Pons (tissue), 1 donor: ENCODE measurements at places on chromosomes 13 and 19.

DNA sequence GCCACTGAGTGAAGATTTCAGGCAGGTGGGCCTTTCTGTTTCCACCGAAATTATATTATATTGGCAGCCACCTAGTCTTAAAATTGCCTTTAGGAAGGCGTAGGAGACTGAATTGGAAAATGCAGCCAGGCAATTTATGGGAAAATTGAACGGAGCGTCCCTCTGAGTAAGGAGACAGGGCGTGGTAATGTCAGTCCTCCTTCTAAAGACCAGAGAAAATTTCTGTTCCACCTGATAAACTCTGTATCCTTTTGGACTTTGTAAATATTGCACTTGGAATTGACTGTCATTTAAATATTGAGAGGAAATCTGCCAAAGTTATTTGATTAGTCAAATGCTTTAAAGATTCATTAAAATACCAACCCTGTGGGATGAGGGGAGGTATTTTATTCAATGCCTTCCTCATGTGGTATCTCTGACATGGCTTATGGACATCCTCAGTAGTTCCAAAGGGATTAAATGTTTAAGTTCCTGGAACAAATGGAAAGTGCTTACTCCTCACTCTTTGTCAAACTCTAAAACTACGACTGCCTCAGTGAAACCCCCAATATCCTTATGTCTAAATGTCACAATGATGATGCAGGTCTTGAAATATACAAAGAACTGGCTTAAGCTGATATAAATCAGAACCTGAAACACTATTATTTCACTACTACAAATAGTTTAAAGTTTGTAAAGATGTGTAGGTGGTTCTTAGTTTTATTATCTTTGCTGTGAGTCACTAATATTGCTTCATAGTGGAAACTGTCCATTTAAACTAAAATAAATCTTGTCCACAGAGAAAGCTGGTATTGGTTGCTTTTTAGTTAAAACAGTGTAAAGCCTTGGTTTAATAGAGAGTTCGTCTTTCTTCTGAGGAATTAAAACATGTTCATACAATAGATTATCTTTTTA lies 203.2 kb downstream of the FGF14 start:
- DNase-seq: no peak

GRCh38 chr13:51266642-51267041 lies 44.4 kb downstream of the FAM124A start:
- peak; percentile 87 for DNase-seq

- DNase-seq: peak; percentile 53
These were observed 68.6 kb downstream of the RASA3 start for GRCh38 chr13:114063545-114064449.

- no peak for DNase-seq
These were observed 26.5 kb downstream of the PIP5K1C start for GRCh38 chr19:3673506-3674439.

GRCh38 chr13:72805676-72806346 lies 23.9 kb downstream of the PIBF1 start:
- no peak for DNase-seq

- no peak for DNase-seq
These were observed 18.8 kb downstream of the TMEM143 start for GRCh38 chr19:48344892-48345291.

- DNase-seq: no peak
These were observed 24.9 kb upstream of the DPP9 start for GRCh38 chr19:4748589-4748988.

DNA sequence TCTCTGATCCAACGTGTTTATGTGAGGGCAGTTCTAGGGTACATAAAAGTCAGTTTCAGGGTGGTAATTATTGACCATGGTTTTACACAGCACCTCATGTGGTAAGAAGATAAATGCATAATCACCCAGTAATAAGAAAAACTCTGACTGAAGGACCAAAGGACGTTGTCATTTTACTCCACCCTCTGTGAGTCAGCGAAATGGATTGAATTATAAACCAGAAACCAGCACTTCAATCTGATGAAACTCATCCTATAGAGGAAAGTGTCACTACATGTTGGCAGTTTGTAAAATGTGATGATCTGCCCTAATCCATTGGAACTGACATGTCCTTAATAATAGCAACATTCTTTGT lies 406.8 kb downstream of the KLF5 start:
- no peak for DNase-seq

- no peak for DNase-seq
These were observed 49.0 kb upstream of the OXGR1 start for GRCh38 chr13:97043302-97043701.

GRCh38 chr13:50543782-50544181 lies 299.7 kb downstream of the DLEU7 start:
- peak; percentile 37 for DNase-seq

GRCh38 chr19:31498781-31499180 lies 149.5 kb upstream of the TSHZ3 start:
- DNase-seq: no peak

- DNase-seq: no peak
These were observed 22.8 kb upstream of the UPF3A start for GRCh38 chr13:114258589-114258988.

GRCh38 chr19:50992666-50993035 lies 8.8 kb downstream of the KLK8 start:
- DNase-seq: no peak

- no peak for DNase-seq
These were observed 848.1 kb downstream of the SLITRK6 start for GRCh38 chr13:84951128-84951527.

DNA sequence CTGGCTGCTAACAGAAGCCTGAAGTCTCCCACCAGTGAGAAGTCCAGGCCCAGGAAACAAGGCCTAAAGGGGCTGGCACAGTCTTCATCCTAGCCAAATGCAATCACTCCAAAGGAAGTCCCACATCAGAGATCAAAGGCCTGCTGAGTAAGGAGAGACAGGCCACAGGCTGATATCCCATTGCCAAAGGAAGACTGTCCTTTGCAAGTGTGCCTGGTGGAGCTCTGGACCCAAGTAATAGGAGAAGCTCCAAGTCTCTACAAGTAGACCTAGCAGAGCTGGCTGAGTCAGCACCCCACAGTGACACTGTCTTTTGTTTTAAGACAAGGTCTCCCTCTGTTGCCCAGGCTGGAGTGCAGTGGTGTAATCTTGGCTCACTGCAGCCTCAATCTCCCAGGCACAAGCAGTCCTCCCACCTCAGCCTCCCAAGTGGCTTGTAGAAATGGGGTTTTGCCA lies 4.5 kb downstream of the DBP start:
- no peak for DNase-seq

GRCh38 chr19:4537953-4538600 lies 1.8 kb downstream of the LRG1 start:
- no peak for DNase-seq

DNA sequence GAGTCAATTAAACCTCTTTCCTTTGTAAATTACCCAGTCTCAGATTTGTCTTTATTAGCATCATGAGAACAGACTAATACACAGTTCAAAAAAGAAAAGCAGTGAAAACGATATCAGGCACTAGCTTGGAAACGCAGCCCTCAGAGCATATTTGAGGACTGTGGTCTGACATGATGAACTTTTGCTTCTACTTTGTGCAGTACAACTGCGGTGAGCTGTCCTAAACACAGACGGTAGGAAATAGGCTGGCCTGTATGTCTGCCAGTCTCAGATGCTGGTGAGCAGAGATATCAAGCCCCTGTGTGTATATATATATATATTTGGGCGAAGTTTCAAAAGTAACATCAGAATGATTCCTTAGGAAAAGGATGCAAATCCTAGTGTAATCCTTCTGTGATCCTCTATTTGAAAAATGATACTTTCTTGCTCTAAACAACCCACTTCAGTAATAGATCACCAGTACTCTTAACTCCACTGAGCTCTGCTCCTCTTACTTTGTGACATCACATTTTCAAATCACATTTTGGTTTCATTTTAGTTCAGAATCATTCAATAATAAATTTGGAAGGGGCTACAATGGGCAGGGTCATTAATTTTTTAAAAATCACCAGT lies 74.4 kb downstream of the TNFRSF19 start:
- no peak for DNase-seq

GRCh38 chr19:38949580-38950367 lies 19.0 kb downstream of the MRPS12 start:
- DNase-seq: peak; percentile 75

DNA sequence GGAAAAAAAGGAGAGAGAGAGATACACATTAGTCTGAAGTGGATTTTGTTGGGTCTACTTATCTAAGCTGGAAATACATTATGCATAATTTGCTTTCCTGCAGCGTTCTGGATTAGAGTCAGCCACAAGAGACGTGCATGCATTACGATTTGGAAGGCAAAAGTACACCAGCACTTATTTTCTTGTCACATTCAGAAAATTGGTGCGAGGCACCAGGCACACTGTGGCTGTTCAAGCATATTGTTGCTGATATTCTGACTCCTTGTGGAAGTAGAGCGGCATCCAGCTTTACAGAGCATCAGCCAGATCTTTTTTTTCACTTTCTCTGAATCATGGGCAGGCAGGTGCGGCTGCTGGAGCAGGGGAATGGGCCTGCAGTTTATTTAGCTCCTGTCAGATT lies 905.6 kb upstream of the SPRY2 start:
- no peak for DNase-seq

DNA sequence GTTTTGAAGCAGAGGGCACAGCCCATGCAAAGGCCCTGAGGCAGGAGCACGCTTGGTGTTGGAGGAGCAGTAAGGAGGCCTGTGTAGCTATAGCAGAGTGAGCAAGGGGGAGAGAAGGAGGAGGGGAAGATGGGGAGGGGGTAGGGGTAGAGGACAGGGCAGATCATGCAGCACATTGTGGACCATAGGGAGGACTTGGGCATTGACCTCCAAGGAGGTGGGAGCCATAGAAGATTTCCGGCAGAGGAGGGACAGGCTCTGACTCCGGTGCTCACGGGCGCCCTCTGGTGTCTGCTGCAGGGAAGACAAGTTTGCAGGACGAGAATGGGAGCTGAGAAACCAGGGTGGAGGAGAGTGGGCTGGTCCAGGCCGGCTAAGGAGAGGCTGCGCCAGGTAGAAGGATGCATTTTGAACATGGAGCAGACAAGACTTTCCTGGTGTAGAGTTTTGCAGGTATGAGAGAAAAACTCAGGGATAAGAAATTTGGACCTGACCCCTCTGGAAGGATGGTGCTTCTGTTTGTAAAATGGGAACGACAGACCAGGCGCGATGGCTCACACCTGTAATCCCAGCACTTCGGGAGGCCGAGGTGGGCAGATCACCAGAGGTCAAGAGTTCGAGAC lies 13.7 kb upstream of the CREB3L3 start:
- DNase-seq: peak; percentile 32

DNA sequence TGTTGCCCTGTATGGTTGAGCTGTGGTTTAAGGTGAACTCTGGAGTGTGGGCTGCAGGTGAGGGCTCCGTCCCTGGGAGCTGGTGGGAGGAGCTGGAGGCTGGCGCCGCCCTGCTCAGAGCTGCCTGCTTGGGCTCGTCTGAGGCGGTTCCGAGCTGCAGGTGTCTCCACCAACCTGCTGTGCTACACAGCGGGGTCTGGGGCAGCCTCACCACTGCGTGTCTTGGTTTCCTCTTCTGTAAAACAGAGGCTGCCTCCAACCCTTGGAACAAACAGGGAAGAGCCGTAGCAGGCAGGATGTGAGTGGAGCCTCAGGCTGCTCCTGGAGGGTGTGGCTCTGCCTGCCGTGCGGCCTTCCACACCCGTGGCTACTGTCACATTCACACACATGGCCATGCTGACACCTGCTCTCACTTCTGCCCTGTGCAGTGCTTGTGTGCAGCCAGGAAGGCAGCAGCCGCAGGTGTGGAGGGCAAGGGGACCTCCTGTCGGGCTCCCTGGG lies 21.4 kb downstream of the NAXD start:
- no peak for DNase-seq

DNA sequence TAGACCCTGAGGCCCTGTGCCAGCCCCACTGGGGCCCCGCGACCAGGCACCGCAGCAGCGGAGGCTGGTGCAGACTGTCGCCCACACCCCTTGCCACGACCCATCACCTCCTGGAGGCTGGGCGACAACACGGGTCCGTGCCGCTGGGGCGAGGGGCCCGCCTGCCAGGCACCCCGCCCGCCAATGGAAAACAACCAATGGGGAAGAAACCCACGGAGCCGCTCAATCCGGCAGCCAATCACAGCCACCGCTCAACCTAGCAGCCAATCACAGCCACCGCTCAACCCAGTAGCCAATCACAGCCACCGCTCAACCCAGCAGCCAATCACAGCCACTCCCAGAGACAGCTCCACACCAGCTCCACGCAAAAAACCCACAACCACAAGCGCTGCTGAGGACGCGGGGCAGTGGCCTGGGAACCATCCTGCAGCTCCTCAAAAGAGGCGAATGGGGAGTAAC lies 29.7 kb downstream of the GPX4 start:
- no peak for DNase-seq

- no peak for DNase-seq
These were observed 47.5 kb downstream of the CRTC1 start for GRCh38 chr19:18730885-18731513.

GRCh38 chr19:14480700-14481079 lies 5.5 kb upstream of the PTGER1 start:
- no peak for DNase-seq

- DNase-seq: no peak
These were observed 34.2 kb upstream of the ZNF599 start for GRCh38 chr19:34806976-34807860.

DNA sequence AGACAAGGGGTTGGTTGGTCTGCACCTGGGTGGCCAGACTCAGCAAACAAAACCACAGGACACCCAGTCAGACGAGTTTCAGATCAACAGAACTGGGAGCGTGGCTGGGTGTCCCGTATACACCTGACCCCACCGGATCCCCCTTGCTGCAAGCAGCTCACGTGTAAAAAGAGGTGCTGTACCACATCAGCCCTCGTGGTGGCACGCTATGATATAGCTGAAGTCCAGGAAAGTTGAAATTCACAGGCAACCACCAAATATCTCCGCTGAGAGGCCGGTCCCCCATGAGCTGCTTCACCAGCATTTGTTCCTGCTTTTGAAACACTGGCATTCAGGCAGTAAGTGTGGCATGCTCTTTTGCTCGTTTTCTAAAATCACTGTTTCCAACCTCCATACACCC lies 92.3 kb downstream of the TUBA3C start:
- DNase-seq: no peak

- no peak for DNase-seq
These were observed 120.1 kb upstream of the GPR12 start for GRCh38 chr13:26880735-26881134.

DNA sequence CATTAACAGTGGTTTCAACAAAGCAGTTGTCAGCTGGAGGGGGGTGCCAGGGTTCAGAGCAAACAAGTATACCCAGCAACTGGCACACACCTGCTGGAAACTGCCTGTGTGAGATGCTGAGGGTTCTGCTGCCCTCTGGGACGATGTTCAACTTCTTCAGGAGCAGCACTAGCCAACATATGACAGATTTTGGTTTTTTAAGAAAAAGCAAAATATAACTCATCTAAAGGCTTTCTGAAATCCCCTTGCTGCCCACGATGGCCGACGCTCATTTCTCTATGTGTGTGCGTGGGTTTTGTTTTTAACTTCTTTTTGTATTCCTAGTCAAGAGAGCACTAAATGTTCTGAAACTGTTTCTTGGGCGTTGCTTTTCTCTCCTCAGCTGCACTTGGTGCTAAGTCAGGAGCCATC lies 79.9 kb downstream of the MRPL57 start:
- no peak for DNase-seq

- no peak for DNase-seq
These were observed 2.4 kb upstream of the ARGLU1 start for GRCh38 chr13:106570299-106570852.
